Right renal pelvis (tissue), 4 donors: ENCODE measurements at places on chromosomes 1 and 21. TPM values are rescaled to one million over a fixed set of nuclear protein-coding genes. Genes with fewer than 3 reads are reported as not detected.

Gene BLACAT1
- 3.0 TPM for polyA plus RNA-seq

Gene FAM72C
- 3.5 TPM for polyA plus RNA-seq

Gene AQP10
- 0.10 TPM for polyA plus RNA-seq

Gene FAM43B
- 1.2 TPM for polyA plus RNA-seq

Gene CYP4B1
- 1.7 TPM for polyA plus RNA-seq

Gene GJB3
- 0.57 TPM for polyA plus RNA-seq

Gene OVAAL
- polyA plus RNA-seq: not detected

Gene PCSK9
- 1.6 TPM for polyA plus RNA-seq

Gene FAM229A
- polyA plus RNA-seq: 6.2 TPM

Gene SDE2
- polyA plus RNA-seq: 21.6 TPM

Gene CSF3R
- polyA plus RNA-seq: 3.0 TPM

Gene FCRL2
- polyA plus RNA-seq: 0.04 TPM

Gene GPR37L1
- 0.04 TPM for polyA plus RNA-seq

Gene SHE
- 10.9 TPM for polyA plus RNA-seq

Gene CYP4A22
- polyA plus RNA-seq: 7.5 TPM

Gene ERVH48-1
- polyA plus RNA-seq: 0.59 TPM

Gene DNALI1
- polyA plus RNA-seq: 68.7 TPM

Gene FAM72B
- 4.1 TPM for polyA plus RNA-seq

Gene FAM78B
- 1.5 TPM for polyA plus RNA-seq

Gene ACTL8
- polyA plus RNA-seq: not detected
